Peyer's patch (tissue), 4 donors: ENCODE measurements at places on chromosomes 7 and 10. TPM values are rescaled to one million over a fixed set of nuclear protein-coding genes. Genes with fewer than 3 reads are reported as not detected.

Gene FBXL13
- 0.35 TPM for total RNA-seq

- no peaks in the 10 kb centered on the region for H3K27me3 ChIP-seq
- DNase-seq: no peak
- H3K4me3 ChIP-seq: no peak overlapping the region
- no peaks in the 10 kb centered on the region for H3K4me1 ChIP-seq
Observed at GRCh38 chr10:131080571-131080970, 230.9 kb downstream of the TCERG1L start.

Gene UCN3
- total RNA-seq: 2.6 TPM

GRCh38 chr10:59674215-59674836, 35.3 kb downstream of the SLC16A9 start:
- no peak overlapping the region for H3K4me3 ChIP-seq
- H3K4me1 ChIP-seq: no peaks in the 10 kb centered on the region
